ENCODE measurements at places on chromosomes 16 and 17. TPM values are rescaled to one million over a fixed set of nuclear protein-coding genes. Genes with fewer than 3 reads are reported as not detected.

The LGALS9C gene
- total RNA-seq = 0.64 TPM

The OR1A1 gene
- not detected for total RNA-seq

The SNAI3 gene
- 11.7 TPM for total RNA-seq

The LPCAT2 gene
- total RNA-seq = 2.7 TPM

The CLEC18A gene
- 1.5 TPM for total RNA-seq

The UQCRC2 gene
- 230 TPM for total RNA-seq
